ENCODE measurements at places on chromosomes 5 and 9. TPM values are rescaled to one million over a fixed set of nuclear protein-coding genes. Genes with fewer than 3 reads are reported as not detected.

- no peaks in the 10 kb centered on the region for H3K27me3 ChIP-seq
- H3K4me3 ChIP-seq, result no peak overlapping the region
- no peak overlapping the region for H3K27ac ChIP-seq
- DNase-seq, result no peak
- no peaks in the 10 kb centered on the region for H3K4me1 ChIP-seq
Observed at GRCh38 chr5:20166456-20166855, 178.5 kb upstream of the CDH18 start.

The TMEM171 gene
- polyA plus RNA-seq, result 1.4 TPM

GRCh38 chr9:6024035-6024554, 8.7 kb upstream of the RANBP6 start:
- no peaks in the 10 kb centered on the region for H3K27me3 ChIP-seq
- no peak for DNase-seq
- H3K27ac ChIP-seq, result no peak overlapping the region

GRCh38 chr5:41762426-41762825, 107.8 kb downstream of the OXCT1 start:
- H3K36me3 ChIP-seq, result no peaks in the 10 kb centered on the region
- no peaks in the 10 kb centered on the region for H3K27me3 ChIP-seq
- no peak for DNase-seq
- H3K27ac ChIP-seq, result no peak overlapping the region

The C5orf52 gene
- polyA plus RNA-seq, result not detected

The CATSPER3 gene
- polyA plus RNA-seq, result 0.35 TPM

GRCh38 chr9:27755846-27756245, 182.6 kb upstream of the C9orf72 start:
- no peaks in the 10 kb centered on the region for H3K4me1 ChIP-seq
- DNase-seq, result no peak
- H3K27ac ChIP-seq, result no peak overlapping the region
- no peaks in the 10 kb centered on the region for H3K27me3 ChIP-seq
- H3K4me3 ChIP-seq, result no peak overlapping the region

- H3K4me1 ChIP-seq, result no peaks in the 10 kb centered on the region
- H3K27ac ChIP-seq, result no peak overlapping the region
- H3K27me3 ChIP-seq, result no peaks in the 10 kb centered on the region
- DNase-seq, result no peak
Observed at GRCh38 chr5:40559306-40559705, 120.4 kb upstream of the PTGER4 start.

The QSOX2 gene
- 3.8 TPM for polyA plus RNA-seq

The NR2F1 gene
- 13.0 TPM for polyA plus RNA-seq

- H3K4me3 ChIP-seq, result no peak overlapping the region
- no peak for DNase-seq
- H3K27ac ChIP-seq, result no peak overlapping the region
- H3K27me3 ChIP-seq, result no peaks in the 10 kb centered on the region
Observed at GRCh38 chr5:149735066-149735465, 5.0 kb downstream of the PPARGC1B start.

DNA sequence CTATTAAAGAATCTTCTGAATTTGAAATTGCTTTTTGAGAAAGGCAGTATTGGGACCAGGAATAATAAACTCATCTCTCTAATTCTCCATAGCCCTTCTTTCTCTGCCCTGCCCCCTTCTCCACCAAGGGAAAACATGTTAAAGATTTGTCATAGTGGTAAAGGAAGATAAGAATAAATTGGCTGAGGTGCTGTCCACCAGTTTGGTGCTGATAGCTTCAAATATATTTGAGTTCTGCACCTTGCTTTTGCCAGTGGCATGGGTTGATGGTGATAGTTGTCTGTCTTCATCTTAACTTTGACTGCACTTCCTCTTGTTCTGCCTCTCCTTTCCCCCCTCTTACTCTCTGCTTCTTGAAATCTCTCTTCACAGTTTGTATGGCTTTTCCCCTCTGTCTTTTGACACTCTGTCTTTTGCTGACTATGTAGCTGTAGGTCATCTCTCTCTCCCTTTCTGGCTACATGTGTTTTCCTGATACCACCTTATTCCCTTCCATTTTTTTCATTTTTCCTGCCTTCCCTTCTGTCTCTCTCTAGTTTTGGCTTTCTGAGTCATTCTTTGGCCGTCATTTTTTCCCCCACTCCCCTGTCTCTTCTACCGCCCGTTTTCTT, 56.6 kb downstream of the NDUFS4 start:
- H3K4me1 ChIP-seq, result no peaks in the 10 kb centered on the region
- H3K4me3 ChIP-seq, result no peak overlapping the region
- no peak for DNase-seq
- H3K27me3 ChIP-seq, result no peaks in the 10 kb centered on the region
- no peak overlapping the region for H3K27ac ChIP-seq
- H3K36me3 ChIP-seq, result no peaks in the 10 kb centered on the region

DNA sequence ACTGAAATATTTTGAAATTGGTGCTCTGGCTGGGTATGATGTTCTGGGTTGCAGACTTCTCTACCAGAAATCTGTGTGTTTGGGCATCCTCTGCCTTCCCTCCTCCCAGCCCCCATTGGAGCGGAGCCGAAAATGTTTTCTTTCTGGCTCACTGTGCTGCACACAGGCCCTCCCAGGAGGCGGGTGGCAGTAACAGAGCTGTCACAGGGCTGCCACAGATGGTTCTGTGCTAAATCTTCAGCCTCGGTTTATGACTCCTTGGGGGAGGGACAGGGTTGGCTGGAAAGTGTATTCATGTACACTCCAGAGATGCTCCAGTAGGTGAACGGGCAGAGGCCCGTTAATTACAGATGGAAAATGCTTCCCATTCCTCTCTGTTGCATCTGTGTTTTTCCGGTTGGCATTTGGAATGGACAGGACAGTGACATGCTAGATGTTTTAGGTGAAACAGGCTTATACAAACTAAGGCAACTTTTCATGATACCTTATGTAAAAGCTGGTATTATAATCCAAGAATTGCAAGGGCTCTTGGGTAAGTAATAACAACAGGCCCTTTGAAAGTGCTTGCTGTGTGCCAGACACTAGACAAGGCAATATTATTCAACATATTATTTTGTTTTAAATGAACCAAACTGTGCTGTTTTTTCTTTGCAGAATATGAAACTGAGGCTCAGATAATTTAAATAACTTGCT, 180.2 kb downstream of the ADCY2 start:
- H3K4me1 ChIP-seq, result no peaks in the 10 kb centered on the region
- no peaks in the 10 kb centered on the region for H3K27me3 ChIP-seq
- H3K36me3 ChIP-seq, result no peaks in the 10 kb centered on the region
- H3K4me3 ChIP-seq, result no peak overlapping the region
- no peak overlapping the region for H3K27ac ChIP-seq

All from liver (tissue), 10 donors.